ENCODE measurements at places on chromosomes 1 and 21. TPM values are rescaled to one million over a fixed set of nuclear protein-coding genes. Genes with fewer than 3 reads are reported as not detected.

DNA sequence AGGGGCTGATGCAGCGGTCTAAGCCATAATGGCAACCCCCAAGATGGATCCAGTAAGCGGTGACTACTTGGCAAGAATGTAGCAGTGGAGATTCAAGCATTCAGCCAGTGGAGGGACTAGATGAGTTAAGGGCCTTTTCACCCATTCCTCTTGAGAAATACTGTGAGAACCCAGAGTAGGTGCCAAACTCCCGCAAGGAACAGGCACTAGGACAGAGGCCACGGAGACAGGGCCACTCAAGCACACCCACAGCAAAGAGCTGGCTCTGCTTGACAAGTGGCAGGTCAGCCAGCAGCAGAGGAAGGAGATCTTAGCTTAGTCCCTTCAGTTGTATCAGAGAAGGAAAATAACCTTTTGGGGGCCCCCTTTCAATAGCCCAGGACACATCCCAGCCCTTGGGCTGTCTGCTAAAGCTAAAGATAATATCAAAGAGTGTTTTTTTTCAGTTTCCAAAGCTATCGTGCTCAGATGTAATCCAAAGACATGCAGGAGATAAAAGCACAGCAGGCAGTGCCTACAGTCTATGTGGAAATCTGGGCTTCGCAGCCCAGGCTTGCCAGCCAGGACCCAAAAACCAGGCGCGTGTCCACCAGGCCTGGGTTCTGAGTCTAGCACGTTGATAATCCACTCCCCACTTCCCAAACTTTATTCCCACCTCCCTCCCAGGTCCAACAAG is 62.0 kb upstream of the GOLT1A start:
- H3K36me3 ChIP-seq = no peaks in the 10 kb centered on the region
- DNase-seq = no peak
- H3K27ac ChIP-seq = peak overlapping the region; percentile 72
- no peaks in the 10 kb centered on the region for H3K4me1 ChIP-seq

Gene MTF2
- polyA plus RNA-seq = 17.7 TPM

DNA sequence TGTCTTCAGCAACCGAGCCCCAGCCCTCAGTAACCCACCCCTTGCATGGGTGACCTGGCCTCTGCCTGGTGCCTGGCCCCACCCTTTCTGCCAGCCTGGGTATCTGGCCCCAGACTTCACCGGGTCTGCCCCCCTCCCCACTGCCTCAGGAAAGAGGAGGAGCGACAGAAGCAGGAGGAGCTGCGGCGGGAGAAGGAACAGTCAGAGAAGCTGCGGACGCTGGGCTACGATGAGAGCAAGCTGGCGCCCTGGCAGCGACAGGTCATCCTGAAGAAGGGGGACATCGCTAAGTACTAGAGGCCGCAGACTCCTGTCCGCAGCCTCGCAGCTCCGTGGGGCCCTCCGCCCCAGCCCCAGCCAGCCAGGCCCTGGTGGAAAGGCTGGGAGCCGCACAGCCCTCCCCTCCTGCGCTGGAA is 6.1 kb downstream of the TNFRSF25 start:
- DNase-seq = no peak
- peaks cover 12% of the 10 kb centered on the region for H3K36me3 ChIP-seq
- no peaks in the 10 kb centered on the region for H3K4me1 ChIP-seq
- H3K27me3 ChIP-seq = peaks cover 10% of the 10 kb centered on the region

- H3K27me3 ChIP-seq = no peaks in the 10 kb centered on the region
- peak overlapping the region; percentile 20 for H3K4me3 ChIP-seq
- DNase-seq = no peak
- H3K27ac ChIP-seq = peak overlapping the region; percentile 52
- peaks cover 52% of the 10 kb centered on the region for H3K4me1 ChIP-seq
These were observed 50.5 kb downstream of the RASSF5 start for GRCh38 chr1:206557636-206558473.

DNA sequence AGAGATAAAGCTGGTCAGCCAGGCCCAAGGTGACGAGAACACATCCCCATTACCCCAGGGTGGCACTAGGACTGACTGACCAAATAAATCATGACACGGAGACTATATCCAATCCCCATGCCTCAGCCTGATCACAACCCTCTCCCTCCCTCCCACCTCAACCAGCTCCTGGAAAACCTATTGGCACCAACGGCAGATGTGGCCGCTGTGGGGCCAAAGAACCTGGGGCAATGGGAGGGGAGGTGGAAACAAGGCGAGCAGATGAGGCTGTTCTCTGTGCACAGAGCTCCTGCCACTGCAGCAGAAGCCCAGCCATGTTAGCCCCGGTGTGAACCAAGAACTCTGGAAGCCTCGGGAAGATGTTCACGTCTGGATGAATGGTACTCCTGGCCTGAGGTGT is 77.6 kb downstream of the CD247 start:
- no peak overlapping the region for H3K27ac ChIP-seq
- H3K36me3 ChIP-seq = no peaks in the 10 kb centered on the region
- H3K4me3 ChIP-seq = no peak overlapping the region
- DNase-seq = no peak

GRCh38 chr21:26177187-26177586 is 6.6 kb upstream of the APP start:
- H3K27ac ChIP-seq = no peak overlapping the region
- H3K4me3 ChIP-seq = no peak overlapping the region
- H3K27me3 ChIP-seq = no peaks in the 10 kb centered on the region
- DNase-seq = no peak
- no peaks in the 10 kb centered on the region for H3K36me3 ChIP-seq

GRCh38 chr1:100414693-100415497 is 62.6 kb downstream of the CDC14A start:
- no peaks in the 10 kb centered on the region for H3K27me3 ChIP-seq
- DNase-seq = no peak
- H3K4me1 ChIP-seq = no peaks in the 10 kb centered on the region
- H3K36me3 ChIP-seq = no peaks in the 10 kb centered on the region
- no peak overlapping the region for H3K27ac ChIP-seq
- H3K4me3 ChIP-seq = no peak overlapping the region
